ENCODE measurements at places on chromosomes 13 and 19.

- DNase-seq, result no peak
Observed at GRCh38 chr19:50022823-50023222, 2.3 kb downstream of the VRK3 start.

DNA sequence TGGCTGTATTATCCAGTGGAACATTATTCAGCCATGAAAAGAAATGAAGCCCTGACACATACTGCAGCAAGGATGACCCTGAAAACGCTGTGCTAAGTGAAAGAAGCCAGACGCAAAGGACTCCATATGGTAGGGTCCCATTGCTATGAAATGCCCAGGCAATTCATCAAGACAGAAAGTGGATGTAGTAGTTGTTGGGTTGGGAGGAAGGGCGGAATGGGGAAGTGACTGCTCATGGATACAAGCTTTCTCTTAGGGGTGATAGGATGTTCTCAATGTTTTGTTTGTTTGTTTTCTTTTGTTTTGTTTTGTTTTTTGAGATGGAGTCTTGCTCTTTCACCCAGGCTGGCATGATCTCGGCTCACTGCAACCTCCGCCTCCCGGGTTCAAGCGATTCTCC lies 11.1 kb upstream of the CEACAM16 start:
- DNase-seq, result no peak

DNA sequence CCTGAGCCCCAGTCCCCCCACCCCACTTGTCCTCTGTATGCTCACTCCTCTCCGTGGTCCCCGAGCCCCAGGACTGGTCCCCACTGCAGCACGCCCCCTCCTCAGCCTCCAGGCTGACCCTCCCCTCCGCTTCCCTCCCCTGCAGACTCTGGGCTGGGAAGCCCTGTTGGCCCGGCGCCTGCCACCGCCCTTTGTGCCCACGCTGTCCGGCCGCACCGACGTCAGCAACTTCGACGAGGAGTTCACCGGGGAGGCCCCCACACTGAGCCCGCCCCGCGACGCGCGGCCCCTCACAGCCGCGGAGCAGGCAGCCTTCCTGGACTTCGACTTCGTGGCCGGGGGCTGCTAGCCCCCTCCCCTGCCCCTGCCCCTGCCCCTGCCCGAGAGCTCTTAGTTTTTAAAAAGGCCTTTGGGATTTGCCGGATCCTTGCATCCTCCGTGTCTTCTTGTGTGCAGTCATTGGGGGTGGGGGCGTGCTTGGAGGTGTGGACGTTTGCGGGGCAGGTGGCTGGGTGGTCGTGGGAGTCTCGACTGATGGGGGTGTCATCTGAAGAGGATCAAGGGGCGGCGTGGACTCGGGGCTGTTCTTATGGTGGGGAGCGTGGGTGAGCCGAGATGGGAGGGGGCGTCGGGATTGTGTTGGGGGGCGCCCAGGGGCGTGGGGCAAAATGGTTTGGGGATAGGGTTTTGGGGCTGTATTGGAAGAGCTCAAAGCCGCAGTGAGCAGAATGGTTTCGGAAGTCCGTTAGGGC lies 3.5 kb downstream of the PTGER1 start:
- DNase-seq, result no peak

GRCh38 chr13:26839682-26840081 lies 79.1 kb upstream of the GPR12 start:
- DNase-seq, result no peak

Measured in right forelimb (tissue), 1 donor.